ENCODE measurements at places on chromosomes 11 and 22.

DNA sequence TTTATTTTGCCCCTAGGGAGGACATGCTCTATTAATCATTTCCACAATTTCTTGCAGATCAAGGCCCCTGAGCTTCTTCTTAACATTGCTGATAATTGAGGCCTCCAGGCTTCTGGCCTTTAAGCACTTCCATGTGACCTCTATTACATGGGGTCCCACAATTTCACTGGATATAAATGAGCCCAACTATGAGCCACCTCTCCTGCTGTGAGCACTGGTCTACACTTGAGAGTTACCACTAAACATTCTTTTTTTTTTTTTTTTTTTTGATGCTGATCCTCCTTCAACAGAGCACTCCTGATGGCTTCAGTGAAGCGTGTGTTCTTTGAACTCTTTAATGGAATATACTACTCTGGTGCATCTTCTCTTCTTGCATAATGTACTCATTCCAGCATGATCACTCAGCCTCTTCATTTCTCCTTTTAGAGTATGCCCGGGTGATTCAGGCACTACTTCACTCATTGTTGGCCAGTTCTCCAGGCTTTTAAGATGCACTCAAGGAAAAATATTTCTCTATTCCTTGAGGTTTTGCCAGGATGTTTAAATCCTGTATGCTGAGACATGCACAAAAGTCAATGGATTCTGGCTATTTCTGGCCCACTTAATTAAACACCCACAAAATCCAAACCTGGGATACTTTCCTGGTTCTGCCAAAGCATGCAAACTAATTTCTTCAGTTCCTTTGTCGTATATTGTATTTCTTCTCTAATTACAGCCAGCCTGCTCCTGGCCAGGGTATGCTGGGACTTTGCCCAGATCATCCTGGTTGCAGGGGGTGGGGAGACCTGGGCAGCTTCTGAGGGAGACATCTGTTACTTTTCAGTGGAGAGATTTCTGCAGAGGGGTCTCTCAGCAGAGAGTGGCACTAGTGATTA, 257.8 kb upstream of the LUZP2 start:
- DNase-seq: peak; percentile 54

DNA sequence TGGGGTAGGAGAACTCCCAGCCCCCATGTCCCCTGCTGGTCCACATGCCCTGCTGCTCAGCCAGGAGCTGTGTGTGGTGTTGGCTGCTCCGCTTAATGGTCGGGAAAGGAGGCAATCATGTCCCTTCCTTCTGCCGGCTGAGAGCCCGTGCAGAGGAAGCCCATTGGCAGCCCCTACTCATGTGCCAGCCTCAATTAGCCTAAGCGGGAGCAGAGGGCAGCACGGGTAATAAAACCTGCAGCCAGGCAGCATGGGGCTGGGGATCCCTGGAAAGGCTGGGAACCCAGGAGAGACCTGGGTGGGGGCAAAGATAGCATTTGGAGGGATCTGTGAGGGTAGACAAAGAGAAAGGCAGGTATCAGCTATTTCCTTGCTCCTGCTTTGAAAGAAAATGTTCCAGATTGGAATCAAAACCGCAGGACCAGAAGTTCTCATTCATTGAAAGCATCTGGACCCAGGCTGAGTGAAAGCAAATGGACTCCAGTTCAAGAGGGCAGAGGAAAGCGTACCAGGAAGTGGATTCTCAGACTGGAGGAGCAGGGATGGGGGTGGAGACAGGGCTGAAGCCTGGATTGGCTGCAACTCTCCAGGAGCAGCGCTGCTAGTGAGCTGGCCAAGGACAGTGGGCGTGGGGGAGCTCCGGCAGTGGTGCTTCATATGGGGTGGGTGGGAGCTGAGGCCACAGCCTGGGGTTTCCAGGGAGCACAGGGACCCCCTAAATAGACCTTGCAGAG, 103.4 kb upstream of the NECTIN1 start:
- no peak for DNase-seq

DNA sequence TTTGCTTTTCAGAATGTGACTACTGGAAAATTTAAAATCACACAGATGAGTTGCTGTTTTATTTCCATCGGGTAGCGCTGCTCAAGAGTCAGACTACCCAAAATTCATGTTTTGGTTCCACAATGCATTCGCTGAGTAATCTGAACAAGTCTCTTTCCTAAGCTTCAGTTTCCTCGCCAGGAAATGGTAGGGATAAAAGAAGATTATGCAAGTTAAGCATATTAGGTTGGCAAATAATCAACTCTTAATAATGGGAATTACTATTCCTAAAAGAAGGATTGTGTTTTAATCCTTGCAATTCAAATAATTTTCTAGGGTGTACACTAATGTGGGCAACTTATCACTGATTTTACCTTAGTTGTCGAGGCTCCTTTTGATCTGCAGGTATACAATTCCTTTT, 326.5 kb downstream of the LARGE1 start:
- no peak for DNase-seq

- DNase-seq: peak; percentile 77
Observed at GRCh38 chr11:74319139-74319816, 7.8 kb upstream of the P4HA3 start.

GRCh38 chr11:95999711-96000406, 76.0 kb upstream of the MTMR2 start:
- no peak for DNase-seq

DNA sequence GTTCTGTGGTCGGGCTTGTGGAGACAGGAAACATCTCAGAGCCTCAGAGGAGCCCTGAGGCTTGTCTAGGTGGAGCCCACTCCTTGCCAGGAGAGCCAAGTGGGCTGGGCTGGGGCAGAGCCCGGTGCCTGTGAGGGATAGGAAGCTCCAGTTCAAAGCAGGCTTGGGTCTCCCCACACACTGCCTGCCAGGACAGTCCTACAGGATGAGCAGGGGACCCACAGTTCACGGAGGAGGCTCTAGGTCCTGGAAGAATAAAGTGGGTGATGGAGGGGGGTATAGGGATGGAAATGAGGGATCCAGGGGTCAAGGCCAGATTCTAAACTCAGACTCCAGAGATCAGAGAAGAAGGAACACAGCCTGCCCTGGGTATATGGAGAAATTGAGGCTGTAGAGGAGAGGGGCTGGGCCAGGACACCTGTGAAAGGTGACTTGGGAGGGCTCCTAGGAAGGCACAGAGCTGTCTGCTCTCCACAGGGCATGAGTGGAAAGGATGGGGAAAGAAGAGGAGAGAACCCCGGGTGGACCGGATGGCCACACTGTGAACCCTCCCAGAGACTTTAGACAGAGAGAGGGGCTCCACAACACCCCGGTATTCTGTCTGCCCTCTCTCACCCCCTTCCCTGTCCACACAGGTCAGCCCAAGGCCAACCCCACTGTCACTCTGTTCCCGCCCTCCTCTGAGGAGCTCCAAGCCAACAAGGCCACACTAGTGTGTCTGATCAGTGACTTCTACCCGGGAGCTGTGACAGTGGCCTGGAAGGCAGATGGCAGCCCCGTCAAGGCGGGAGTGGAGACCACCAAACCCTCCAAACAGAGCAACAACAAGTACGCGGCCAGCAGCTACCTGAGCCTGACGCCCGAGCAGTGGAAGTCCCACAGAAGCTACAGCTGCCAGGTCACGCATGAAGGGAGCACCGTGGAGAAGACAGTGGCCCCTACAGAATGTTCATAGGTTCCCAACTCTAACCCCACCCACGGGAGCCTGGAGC, 7.4 kb downstream of the IGLL5 start:
- no peak for DNase-seq

GRCh38 chr11:117930668-117931330, 1.6 kb upstream of the TMPRSS13 start:
- DNase-seq: no peak

DNA sequence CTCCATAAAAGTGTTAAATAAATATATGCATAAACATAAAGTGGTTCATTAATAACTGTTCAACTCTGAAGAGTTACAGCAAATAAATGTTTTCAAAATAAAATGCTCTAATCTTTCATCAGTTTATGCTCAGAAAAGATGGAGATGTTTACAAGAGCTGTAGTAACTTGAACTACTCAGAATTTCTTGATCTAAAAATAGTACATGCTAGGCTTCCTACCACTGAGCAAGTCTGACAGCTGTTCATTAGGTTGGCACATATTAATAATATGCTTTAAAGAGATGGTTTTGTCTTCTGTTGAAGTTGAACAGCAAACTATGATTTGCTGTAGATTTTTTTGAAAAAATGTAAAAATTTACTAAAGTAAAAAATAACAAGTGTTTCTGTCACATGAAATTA, 10.8 kb upstream of the SLN start:
- no peak for DNase-seq

DNA sequence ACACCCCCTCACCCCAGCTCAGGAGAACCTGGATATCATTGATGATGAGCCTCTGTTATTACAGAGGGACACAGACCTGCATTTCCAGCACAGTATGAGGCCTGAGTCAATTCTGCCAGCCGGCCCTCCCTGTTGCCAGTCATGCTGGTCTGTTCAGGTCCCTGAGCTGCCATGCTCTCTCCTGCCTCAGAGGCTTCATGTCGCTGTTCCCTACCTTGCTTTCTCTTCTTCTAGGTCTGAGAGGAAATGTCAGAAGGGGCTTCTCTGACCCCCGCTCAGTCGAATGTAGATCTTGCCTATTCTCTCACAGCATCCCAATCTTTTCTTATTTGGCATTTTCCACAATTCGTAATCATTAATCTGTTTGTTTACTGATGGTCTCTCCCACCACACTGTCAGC, 21.8 kb upstream of the ABCC8 start:
- DNase-seq: no peak

GRCh38 chr11:10930972-10931760, 73.3 kb upstream of the ZBED5 start:
- no peak for DNase-seq

DNA sequence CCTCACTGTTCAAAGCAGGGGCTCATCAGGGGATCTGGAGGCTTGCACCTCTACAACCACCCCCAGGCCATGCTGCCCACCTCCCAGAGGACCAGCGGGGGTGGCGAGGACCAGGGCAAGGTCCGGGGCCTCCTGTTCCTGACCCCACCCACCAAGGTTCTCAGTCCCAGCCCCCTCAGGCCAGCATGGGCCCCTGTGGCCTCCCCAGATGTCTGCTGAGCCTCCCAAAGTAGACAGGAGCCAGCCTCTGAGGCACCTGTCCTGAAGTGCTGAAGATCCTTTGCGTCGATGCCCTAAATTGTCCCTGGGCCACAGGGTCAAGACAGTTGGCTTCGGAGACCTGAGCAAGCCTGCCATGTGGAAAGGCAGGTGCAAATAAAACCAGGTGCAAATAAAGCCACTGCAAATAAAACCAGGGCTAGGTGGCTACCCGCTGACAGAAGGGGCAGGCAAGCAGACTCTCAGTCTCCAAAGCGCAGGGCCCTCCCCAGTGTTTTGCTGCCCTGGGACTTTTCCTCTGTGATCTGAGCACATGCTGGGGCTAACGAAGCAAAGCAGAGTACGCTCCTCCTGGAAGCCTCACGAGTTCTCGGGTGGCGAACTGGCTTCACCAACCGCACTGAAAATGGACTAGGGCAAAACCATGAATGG, 22.4 kb upstream of the ARFGAP3 start:
- no peak for DNase-seq

GRCh38 chr11:27187075-27187847, 146.6 kb downstream of the BBOX1 start:
- no peak for DNase-seq

- DNase-seq: no peak
Observed at GRCh38 chr11:70078781-70079616, 882 bp downstream of the ANO1 start.

DNA sequence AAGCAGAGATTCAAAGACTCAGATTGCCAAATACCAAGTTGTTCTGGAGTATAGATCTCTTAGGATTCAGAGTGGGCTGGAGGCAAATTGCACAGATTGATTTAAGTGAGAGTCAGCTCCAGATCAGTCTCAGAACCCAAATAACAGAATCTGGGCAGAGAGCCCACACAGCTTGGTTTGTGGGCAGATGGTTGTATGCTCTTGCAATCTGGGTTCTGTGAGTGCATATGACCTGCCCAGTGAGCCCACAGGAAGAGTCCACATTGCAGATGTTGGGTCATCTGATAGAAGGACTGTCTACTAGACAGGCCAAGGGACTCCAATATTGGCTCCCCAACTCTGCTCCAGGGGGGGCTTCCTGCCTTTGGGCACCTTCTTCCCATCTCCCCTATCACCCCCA, 65.9 kb downstream of the ADAMTS15 start:
- DNase-seq: no peak

DNA sequence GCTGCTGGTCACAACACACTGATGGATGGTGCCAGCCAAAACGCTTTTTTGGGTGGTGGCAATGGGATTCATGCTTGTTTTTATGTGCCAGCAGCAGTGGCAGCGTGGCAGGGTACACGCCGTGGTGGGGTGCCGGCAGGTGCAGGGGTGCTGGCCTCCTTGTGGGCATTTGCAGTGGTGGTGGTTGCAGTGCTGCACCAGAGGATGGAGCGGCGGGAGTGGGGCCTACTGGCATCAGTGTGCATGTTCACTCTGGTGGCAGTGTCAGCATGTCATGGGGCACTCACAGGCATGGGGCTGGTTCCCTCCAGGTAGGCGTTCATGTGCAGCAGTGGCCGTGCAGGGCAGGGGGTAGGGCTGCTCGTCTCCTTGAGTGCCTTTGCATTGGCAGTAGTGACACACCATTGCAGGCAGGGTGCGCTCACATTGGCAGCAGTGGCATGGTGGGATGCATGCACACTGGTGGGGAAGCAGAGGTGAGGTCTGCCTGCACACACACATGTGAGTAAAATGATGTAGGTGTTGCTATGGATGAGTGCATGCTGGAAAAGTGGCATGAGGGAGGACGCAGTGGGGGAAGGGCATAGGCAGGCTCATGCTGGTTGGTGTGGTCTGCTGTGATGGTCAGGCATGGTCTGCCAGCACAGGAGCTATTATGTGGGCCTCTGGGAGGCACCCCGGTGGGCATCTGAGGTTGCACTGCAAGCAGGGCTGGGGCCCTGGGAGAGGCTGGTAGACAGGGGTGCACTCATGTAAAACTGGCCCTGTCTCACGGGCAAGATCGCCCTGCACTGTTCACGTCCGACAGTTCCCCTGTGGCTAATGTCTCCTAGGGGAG, 29.9 kb downstream of the CCDC15 start:
- no peak for DNase-seq
